ENCODE measurements at places on chromosomes 11 and 22.

- peak; percentile 88 for DNase-seq
Measured at GRCh38 chr22:32801537-32802236, at the start of gene TIMP3. TIMP3 (plus strand) TSS chr22:32801705; CDS start chr22:32802002, 297 bp downstream.

GRCh38 chr11:34586488-34587281 lies 34.2 kb upstream of the EHF start:
- no peak for DNase-seq

DNA sequence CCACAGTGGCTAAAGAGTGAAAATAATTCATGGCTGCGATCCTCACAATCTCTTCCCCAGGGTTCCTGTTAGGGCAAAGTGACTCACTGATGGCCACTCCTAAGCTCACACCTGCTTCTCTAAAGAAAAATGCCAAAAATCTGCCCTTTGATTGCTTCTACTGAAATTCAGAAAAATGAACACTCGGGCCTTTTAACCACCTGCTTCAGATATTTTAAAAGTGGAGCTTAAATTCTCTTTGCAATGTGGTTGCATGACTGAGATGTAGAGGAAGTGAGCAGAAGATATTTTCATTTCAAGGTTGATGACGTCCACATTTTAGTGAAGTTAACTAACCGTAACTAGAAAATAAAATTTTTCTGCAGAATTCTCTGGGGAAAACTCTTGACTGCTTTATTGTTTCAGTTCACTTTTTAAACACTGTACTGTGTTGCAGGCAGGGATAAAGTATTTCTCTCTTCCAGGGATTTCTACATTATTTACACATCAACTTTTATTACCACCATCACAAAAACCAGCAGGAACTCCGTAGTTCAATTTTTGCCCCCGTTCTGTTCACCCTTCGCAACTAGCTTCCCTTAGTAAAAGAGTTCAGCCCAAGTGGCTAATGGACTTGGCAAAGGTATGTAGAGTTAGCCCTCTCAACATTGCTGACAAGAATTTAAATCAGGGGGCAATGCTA lies 8.5 kb downstream of the RAB30 start:
- DNase-seq: no peak

DNA sequence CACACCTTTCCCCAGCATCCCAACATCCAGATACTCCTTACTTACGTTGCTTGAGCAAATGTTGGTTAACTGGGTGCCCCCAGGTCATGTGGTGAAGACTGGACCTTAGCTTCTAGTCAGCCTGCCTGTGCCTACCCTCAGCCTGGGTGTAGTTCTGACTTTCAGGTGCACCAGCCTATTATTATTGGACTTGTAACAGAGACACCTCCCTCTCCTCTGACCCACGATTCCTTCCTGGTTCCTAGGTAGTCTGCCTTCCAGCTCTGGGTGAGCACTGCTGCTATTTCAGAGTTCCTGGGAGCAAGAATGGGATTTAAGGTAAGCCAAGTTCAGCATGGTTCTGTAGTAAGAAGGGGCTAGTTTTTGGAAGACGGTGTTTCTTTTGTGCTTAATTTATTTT lies 138.2 kb downstream of the DSCAML1 start:
- DNase-seq: no peak

DNA sequence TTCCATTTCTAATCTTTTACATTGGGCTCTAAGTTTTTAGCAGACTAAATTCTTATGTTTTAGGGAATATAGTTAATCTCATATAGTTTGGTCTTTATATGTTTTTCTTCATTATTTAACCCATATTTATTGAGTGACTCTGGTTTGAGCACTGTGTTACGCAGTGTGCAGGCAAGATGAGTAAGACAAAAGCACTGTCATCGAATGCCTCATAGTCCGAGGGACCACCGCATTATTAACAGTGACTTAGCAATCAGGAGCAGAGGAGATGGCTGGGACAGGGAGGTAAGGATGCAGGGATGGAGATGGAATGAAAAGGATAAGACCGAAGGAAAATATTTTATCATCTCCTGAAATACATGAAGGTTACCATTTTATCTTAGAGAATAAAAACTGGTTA lies 65.2 kb upstream of the CTSC start:
- no peak for DNase-seq
